ENCODE measurements at places on chromosomes 5 and 9. TPM values are rescaled to one million over a fixed set of nuclear protein-coding genes. Genes with fewer than 3 reads are reported as not detected.

PCDHA3 gene
- 0.29 TPM for total RNA-seq

DIRAS2 gene
- total RNA-seq, result not detected

- no peak for DNase-seq
Observed at GRCh38 chr9:259405-260404, 45.0 kb downstream of the DOCK8 start.

GRCh38 chr5:132012371-132013005 is 1.0 kb upstream of the ACSL6 start:
- peak; percentile 82 for DNase-seq

DNA sequence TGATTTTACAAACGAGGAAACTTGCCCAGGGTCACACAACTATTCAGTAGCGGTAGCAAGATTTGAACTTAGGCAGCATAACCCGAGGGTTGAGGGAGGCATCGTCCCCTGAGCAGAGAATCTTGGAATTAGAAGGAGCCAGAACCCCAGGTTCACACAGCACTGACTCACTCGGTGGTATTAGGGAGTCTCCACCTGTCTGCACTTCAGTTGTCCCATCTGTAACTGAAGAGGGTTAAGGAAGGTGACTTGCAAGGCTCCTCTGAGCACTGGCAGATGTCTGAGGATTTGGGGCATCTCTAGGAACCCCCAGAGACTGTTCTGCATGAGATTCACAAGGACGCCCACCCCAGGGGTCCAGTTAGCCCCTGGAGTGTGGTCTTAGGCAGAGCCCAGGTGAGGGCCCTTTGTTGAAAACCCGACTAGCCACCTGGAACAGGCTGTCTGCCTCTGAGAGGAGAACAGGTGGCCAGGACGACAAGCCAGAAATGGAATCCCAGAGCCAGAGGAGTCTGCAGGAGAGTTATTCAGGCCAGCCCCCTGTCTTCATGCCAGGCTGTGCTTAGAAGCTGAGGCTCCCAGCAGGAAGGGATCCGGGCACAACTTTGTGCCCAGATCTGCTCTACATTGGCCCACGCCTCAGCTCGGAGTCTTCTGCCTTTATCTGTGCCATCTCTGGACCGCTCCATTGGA is 50.0 kb upstream of the ORM1 start:
- peak; percentile 20 for DNase-seq

- no peak for DNase-seq
Observed at GRCh38 chr9:99030092-99030511, 74.8 kb upstream of the TGFBR1 start.

DNA sequence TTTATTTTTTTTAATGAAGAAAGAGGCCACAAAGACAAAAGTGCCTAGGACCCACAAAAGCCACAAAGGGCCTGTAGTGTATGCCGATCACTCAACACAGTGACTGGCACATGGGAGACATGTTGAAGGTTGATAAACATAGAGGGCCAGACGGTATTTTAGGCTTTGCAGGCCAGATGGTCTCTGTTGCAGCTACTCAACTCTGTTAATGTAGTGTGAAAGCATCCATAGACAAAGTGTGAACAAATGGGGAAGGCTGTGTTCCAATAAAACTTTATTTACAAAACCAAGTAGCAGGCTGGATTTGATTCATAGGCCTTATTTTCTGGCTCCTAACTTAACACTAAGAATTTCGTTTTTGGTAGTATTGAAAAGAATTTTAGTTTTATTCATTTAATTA is 139.9 kb downstream of the SGCD start:
- DNase-seq, result no peak
